Right lung (tissue), 10 donors: ENCODE measurements at places on chromosomes 7 and 10. TPM values are rescaled to one million over a fixed set of nuclear protein-coding genes. Genes with fewer than 3 reads are reported as not detected.
A peak's percentile ranks its signal among the peaks of the same experiment; 100 is the strongest.

DNA sequence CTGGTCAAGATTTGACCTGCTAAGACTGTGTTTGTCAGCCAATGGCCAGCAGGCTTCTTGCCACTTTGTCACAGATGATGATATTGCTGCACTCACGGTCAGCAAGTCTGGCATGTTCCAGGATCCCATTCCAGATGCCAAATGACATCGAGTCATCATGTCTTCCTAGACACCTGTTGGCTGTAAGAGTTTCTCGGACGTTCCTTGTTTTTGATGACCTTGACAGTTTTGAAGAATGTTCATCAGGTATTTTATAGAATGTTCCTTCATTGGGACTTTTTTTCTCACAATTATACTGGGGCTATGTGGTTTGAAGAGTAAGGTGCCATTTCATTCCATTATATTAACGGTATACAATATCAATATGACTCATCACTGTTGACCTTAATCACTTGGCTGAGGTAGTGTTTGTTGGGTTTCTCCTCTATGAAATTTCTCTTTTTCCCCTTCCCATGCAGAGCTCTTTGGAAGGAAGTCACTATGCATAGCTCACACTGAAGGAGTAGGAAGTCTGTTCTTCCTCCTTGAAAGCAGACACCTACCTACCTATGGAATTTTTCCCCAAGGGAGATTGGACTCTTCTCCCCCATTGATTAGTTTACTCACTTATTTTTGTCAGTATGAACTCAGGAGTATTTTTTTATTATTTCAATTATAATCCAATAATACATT lies 31.6 kb downstream of the HECW1 start:
- no peak for DNase-seq

GRCh38 chr7:44565097-44565794 lies 8.5 kb downstream of the DDX56 start:
- DNase-seq, result peak; percentile 30

GRCh38 chr7:155059703-155060102 lies 10.4 kb upstream of the HTR5A start:
- no peak for DNase-seq

Gene HYCC1
- 40.0 TPM for polyA plus RNA-seq

Gene CPVL
- polyA plus RNA-seq, result 11.6 TPM

Gene NUP205
- 81.1 TPM for polyA plus RNA-seq

- DNase-seq, result no peak
Observed at GRCh38 chr10:133475821-133476640, 22.3 kb downstream of the SCART1 start.
